ENCODE measurements at places on chromosomes 2 and 18.

DNA sequence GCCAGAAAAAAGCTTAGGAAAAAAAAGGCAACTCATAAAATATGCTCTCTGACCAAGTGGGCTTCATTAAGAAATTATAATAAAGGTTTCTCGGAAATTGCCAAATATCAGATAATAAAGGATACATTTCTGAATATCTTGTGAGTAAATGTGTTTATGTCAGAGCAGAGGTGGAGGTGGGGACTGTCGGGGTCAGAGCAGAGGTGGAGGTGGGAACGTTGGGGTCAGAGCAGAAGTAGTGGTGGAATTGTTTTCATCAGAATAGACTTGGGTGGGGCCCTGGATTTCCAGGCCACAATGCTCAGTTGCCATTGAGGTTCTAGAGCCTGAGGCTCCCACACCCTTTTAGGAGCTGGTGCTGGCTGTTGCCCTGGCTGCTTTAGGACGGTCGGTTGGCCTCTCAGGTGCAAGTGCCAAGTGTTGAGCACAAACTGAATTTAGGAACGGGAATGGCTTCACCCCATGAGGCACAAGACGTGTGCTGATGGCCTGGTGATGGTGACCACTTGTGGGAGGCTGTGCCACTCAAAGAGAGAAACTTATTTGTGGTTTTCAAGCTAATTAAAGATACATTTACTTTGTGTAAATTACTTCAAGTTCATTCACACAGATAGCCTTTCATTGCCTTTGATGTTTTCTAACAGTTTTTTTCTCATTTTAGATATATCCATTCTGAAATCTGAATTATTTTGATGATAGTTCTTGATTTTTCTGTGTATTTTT, 131.5 kb downstream of the ATP9B start:
- peak; percentile 69 for DNase-seq

DNA sequence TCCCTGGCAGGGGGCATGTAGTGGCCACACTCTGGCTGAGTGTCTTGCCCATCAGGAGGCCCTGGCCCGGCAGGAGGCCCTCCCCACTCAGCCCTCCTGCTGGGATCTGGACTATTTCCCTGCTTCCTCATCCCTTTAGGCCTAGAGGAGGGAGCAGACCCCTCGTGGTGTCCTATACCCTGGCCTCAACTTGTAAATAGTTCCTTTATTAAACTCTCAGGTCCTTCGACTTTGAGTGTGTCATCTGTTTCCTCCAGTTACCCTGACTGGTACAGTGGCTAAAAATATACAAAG, 166.7 kb upstream of the GLI2 start:
- no peak for DNase-seq

DNA sequence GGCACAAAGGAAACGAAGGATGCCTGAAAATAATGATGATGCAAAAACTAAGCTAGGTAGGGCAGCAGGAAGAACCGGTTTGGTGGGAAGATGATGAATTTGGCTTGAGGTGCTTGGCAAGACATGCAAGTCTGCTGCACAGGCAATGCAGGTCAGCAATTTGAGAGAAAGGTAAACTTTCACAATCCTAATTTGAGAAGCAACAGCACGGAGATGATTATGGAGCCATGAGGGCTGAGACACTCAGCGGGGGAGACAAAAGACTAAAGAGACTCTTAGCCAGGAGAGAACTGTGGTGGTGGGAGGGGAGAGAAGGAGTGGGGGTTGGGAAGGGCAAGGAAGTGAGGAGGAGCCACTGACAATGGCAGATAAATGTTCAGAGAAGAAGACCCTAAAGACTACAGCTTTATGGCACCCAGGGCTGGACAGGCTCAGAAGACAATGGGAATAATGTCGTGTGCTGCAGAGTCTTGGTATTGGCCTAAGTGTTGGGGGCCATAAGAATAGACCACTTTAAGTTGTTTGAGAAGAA, 19.4 kb upstream of the RNF149 start:
- no peak for DNase-seq

- DNase-seq = no peak
Measured at GRCh38 chr2:144550911-144551310, 31.0 kb upstream of the ZEB2 start.

DNA sequence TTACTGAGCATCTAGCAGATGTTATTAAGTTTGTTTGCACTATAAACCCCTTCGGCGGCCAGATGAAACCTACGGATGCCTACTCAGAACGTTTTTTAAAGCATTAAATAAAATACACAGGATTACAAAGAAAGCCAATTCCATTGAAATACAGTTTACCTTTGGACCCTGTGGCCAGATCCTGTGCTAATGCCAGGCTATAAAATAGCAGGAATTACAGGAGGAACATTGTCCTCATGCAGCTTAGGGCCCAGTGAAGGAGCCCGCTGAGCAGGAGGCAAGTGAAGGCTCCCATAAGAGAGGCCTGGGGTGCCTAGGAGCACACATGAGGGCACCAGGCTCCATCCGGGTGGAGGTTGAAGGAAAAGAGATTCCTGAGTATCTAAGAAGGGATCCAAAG, 310.4 kb downstream of the MTX2 start:
- no peak for DNase-seq

DNA sequence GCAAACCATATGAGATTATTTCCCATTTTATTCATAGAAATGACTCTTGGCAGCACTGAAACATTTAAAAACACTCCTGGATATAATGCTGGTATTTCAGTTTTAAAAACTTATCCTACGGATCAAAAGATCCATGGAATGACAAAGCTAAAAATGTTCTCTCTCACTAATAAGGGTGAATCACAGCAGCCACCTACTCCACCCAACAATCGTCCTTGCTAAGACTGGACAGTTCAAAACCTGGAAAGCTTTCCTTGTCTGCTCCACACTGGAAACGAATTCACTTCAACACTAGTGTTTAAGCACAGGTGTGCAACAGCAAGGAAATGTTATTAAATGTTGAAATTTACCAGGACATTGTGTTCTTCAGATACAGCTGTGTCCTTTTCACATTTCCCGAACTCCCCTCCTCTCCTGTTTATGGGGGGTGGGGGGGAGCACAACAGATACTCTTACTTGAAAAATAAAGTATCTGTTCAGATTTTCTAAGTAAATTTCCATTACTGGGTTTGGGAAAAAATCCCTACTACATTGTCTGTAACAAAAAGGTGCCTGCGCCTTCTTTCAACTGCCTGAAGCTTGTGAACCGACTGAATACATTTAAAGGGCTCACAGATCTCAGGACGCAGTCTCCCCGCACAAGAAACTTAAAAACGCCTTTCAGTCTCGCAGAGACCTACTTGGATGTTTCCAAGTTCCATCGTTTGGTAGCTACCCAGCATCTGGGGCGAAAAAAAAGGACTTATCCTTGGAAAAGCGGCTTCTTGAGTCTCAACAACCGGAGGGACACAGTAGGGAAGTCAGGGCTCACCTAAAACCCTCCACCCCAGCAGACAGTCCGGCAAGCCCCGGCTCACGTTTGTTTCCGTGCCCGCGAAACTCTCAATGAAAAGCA, 1.3 kb downstream of the YWHAQ start:
- peak; percentile 40 for DNase-seq

DNA sequence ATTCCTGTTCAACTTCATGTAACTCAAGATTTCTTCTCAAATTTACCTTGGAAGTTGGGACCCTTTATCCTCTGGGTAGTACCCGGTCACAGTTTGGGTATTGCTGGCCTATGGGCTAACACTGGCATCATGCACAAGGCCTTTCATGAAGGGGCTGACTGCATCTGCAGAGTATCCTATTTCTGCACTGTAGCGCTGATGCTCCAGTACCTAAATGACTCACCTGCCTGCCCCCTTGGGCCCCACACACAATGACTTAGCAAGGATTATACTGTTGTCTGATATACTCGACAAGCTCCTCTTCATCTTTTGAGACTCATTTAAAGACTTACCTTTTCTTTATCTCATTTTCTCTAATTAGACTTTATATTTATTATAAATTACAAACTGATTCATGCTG, 39.9 kb downstream of the DNAH6 start:
- DNase-seq = no peak

GRCh38 chr2:233387225-233387624, 32.9 kb downstream of the DGKD start:
- no peak for DNase-seq

All from hematopoietic multipotent progenitor cell treated with erythropoietin and hydrocortisone succinate and interleukin-3 and kit ligand, for 6 days (in vitro differentiated cells).